ENCODE measurements at places on chromosomes 12 and 14.
A peak's percentile ranks its signal among the peaks of the same experiment; 100 is the strongest.

DNA sequence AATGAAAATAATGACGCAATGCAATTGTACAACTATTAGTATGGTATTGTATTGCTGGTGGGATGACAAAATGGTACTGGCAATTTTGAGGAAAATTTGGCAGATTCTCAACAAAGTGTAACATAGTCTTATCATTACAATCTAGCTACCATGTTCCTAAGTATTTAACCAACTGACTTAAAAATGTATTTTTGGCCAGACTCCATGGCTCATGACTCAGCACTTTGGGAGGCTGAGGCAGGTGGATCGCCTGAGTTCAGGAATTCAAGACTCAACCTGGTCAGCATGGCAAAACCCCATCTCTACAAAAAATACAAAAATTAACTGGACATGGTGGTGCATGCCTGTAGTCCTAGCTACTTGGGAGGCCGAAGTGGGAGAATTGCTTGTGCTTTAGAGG, 1409.5 kb downstream of the AACS start:
- H3K27ac ChIP-seq: no peak overlapping the region
- no peaks in the 10 kb centered on the region for H3K27me3 ChIP-seq
- H3K36me3 ChIP-seq: no peaks in the 10 kb centered on the region
- no peak for DNase-seq

GRCh38 chr14:72679141-72679535, 214.8 kb downstream of the DPF3 start:
- H3K36me3 ChIP-seq: no peaks in the 10 kb centered on the region
- no peak overlapping the region for H3K4me3 ChIP-seq
- no peaks in the 10 kb centered on the region for H3K4me1 ChIP-seq
- no peak for DNase-seq
- no peaks in the 10 kb centered on the region for H3K27me3 ChIP-seq
- no peak overlapping the region for H3K27ac ChIP-seq

- no peak overlapping the region for H3K27ac ChIP-seq
- no peaks in the 10 kb centered on the region for H3K27me3 ChIP-seq
- no peak for DNase-seq
- H3K4me3 ChIP-seq: no peak overlapping the region
- peaks cover 37% of the 10 kb centered on the region for H3K4me1 ChIP-seq
These were observed 28.1 kb downstream of the SPRING1 start for GRCh38 chr12:116709768-116710167.

GRCh38 chr12:6843118-6843902, 2.6 kb downstream of the GNB3 start:
- DNase-seq: no peak
- no peak overlapping the region for H3K4me3 ChIP-seq

DNA sequence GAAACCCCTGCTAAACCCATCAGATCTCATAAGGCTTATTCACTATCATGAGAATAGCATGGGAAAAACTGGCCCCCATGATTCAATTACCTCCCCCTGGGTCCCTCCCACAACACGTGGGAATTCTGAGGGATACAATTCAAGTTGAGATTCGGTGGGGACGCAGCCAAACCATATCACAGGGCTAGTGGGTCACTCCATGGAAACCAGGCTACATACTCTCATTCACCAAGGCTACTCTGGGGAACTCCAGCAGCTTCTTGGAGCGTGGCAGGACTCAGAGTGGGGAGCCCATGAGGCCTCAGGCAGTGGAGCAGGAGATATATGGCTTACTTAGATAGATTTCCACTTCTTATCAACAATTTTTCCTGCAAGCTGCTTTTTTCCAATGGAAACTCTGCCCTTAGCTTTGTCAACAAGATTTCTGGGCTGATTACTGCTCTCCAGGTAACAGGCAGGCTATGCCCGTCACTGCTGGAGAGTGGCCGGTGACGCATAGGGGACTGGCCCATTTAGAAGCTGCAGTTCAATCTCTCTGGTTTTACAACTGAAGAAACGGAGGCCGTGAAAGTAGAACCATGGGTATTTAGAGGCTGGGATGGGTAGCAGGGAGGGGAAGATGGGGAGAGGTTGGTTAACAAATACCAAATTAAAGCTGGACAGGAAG, 16.5 kb downstream of the VDR start:
- no peak overlapping the region for H3K27ac ChIP-seq
- H3K4me1 ChIP-seq: peaks cover 10% of the 10 kb centered on the region
- H3K4me3 ChIP-seq: no peak overlapping the region
- no peak for DNase-seq

DNA sequence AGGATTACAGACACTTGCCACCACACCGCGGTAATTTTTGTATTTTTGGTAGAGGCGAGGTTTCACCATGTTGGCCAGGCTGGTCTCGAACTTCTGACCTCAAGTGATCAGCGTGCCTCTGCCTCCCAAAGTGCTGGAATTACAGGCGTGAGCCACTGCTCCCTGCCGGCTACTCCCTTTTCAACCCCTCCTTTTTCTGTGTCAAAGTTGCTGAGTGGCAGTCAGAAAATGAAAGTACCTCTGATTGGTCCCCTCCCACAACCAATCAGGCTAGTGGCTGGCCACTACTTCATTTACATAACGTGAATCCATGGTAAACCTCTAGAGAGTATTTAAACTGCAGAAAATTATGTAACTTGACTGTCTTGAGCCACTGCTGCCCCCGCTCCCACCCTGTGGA, 5.9 kb downstream of the RESF1 start:
- H3K27me3 ChIP-seq: no peaks in the 10 kb centered on the region
- H3K36me3 ChIP-seq: peaks cover 33% of the 10 kb centered on the region
- no peak overlapping the region for H3K27ac ChIP-seq

DNA sequence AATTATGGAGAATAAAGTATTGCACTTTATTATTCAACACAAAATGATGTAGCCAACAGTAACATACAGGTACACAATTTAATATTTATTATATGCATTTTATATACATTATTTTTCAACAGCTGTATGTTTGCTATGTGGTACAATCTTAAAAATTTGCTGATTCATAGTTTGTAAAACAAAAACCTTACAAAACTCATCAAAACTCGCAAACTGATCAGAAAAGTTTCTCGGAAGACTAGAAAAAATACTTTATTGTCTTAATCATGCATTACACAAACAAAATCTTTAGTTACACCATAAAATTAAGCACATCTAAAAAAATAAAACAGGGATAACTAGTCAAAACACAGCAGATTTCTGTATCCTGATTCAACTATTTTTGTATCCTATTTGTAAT, 19.5 kb downstream of the COCH start:
- H3K27ac ChIP-seq: no peak overlapping the region
- peaks cover 13% of the 10 kb centered on the region for H3K4me1 ChIP-seq
- DNase-seq: no peak
- H3K36me3 ChIP-seq: no peaks in the 10 kb centered on the region

- H3K4me1 ChIP-seq: no peaks in the 10 kb centered on the region
- H3K36me3 ChIP-seq: peaks cover 16% of the 10 kb centered on the region
- DNase-seq: no peak
- no peak overlapping the region for H3K4me3 ChIP-seq
These were observed 17.2 kb downstream of the FAM234B start for GRCh38 chr12:13061377-13061776.

GRCh38 chr12:45577844-45578399, 151.6 kb upstream of the ARID2 start:
- no peak for DNase-seq
- H3K4me1 ChIP-seq: no peaks in the 10 kb centered on the region
- no peak overlapping the region for H3K4me3 ChIP-seq
- no peaks in the 10 kb centered on the region for H3K27me3 ChIP-seq
- H3K27ac ChIP-seq: no peak overlapping the region
- H3K36me3 ChIP-seq: no peaks in the 10 kb centered on the region

DNA sequence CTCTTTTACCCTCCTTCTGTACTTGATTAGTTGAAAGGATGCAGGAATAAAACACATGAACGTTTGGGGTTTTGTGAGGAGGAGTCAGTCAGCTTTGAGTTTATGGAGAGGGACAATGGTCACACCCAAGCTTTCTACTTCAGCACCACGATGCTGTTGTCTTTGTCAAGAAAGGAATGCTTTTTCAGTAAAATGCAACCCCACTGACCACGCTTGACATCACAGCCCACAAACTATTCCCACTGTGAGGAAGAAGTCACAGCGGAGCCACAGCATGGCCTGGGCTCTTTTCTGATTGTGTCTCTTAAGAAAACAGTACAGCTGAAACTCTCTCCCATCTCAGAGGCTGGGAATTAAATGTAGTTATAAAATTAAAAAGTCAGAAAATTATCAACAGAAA, 135.2 kb downstream of the APAF1 start:
- H3K4me3 ChIP-seq: no peak overlapping the region
- H3K27me3 ChIP-seq: no peaks in the 10 kb centered on the region
- H3K36me3 ChIP-seq: no peaks in the 10 kb centered on the region
- no peak for DNase-seq
- no peak overlapping the region for H3K27ac ChIP-seq

- no peak for DNase-seq
- no peak overlapping the region for H3K27ac ChIP-seq
- H3K4me3 ChIP-seq: no peak overlapping the region
- H3K27me3 ChIP-seq: no peaks in the 10 kb centered on the region
- no peaks in the 10 kb centered on the region for H3K36me3 ChIP-seq
These were observed 43.9 kb upstream of the TESC start for GRCh38 chr12:117143008-117143532.

- H3K27me3 ChIP-seq: no peaks in the 10 kb centered on the region
- no peak for DNase-seq
- H3K27ac ChIP-seq: no peak overlapping the region
- H3K36me3 ChIP-seq: no peaks in the 10 kb centered on the region
These were observed 39.9 kb downstream of the NINJ2 start for GRCh38 chr12:623172-623864.

- DNase-seq: no peak
- no peaks in the 10 kb centered on the region for H3K36me3 ChIP-seq
- H3K4me1 ChIP-seq: no peaks in the 10 kb centered on the region
- H3K27ac ChIP-seq: no peak overlapping the region
- H3K27me3 ChIP-seq: no peaks in the 10 kb centered on the region
- no peak overlapping the region for H3K4me3 ChIP-seq
These were observed 16.3 kb upstream of the HSP90AA1 start for GRCh38 chr14:102103062-102103695.

DNA sequence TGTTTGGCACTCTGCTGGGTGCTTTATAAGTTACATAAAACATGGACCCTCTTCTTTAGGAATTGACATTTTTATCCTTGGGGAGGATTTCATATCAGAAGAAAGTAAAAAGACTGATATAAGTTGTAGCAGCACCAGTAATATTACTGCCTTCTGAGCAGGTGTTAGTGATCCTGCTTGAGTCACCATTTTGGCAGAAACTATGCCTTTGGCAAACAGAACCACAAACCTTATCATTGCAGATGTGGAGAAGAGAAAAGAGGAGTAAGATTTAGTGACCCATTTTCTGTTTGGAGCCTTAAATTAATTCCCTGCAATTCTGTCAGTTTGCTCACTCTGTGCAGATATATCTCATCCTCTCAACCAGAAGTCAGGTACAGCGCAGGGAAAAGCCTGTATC, 23.0 kb downstream of the ZNF410 start:
- H3K27me3 ChIP-seq: no peaks in the 10 kb centered on the region
- no peak for DNase-seq

DNA sequence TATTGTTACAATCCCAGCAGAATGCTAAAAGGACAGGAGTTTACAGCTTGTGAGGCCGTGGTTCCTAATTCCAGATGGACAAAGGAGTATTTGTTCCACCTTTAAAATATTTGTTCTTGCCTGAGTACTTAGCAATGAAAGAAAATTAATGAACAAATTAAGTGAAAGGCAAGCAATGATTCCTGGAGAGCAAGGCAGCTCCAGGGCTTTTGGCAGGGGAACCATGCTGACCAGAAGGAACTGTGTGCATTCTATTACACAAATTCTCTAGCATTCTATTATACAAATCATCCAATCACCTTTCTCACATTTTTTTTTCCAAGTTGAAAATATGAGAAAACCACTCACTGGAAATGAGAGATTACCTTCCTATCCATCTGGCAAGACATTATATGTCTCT, 1.8 kb upstream of the BMAL2 start:
- peaks cover 22% of the 10 kb centered on the region for H3K4me1 ChIP-seq
- no peaks in the 10 kb centered on the region for H3K27me3 ChIP-seq
- no peaks in the 10 kb centered on the region for H3K36me3 ChIP-seq
- no peak overlapping the region for H3K4me3 ChIP-seq

GRCh38 chr12:93042283-93042682, 113.2 kb upstream of the EEA1 start:
- H3K4me3 ChIP-seq: no peak overlapping the region
- H3K36me3 ChIP-seq: no peaks in the 10 kb centered on the region
- no peak overlapping the region for H3K27ac ChIP-seq
- DNase-seq: no peak

- peak within 1 kb of the TSS; percentile 3 for H3K27ac ChIP-seq
- DNase-seq: no peak
- no peaks in the 10 kb centered on the region for H3K36me3 ChIP-seq
- H3K27me3 ChIP-seq: no peaks in the 10 kb centered on the region
- H3K4me3 ChIP-seq: peak within 1 kb of the TSS; percentile 33
These were observed at the start of gene RASAL1 for GRCh38 chr12:113135178-113136127. TSS of gene RASAL1 (minus strand) at chr12:113135761. CDS start at chr12:113135462, 299 bp downstream.

DNA sequence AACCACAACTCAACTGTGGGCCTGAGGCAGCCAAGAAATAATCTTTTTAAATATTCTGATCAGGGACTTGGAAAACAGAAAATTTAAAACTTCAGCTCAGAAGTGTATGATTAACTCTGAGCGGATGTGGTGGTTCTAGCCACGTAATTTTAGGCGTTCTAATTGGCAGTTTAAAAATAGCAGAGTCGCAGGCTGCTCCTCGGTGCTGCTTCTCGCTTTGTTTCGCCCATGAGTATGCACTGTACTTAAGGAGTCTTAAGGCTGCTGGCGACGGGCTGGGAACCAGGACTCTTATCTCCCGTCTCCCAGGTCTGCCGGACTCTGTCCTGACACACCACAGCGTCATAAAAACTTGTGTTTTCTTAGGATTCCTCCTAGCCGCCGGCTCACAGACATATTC, 113.4 kb upstream of the PELI2 start:
- H3K4me3 ChIP-seq: peak overlapping the region; percentile 28
- no peaks in the 10 kb centered on the region for H3K27me3 ChIP-seq
- no peaks in the 10 kb centered on the region for H3K36me3 ChIP-seq
- peak overlapping the region; percentile 49 for H3K27ac ChIP-seq

DNA sequence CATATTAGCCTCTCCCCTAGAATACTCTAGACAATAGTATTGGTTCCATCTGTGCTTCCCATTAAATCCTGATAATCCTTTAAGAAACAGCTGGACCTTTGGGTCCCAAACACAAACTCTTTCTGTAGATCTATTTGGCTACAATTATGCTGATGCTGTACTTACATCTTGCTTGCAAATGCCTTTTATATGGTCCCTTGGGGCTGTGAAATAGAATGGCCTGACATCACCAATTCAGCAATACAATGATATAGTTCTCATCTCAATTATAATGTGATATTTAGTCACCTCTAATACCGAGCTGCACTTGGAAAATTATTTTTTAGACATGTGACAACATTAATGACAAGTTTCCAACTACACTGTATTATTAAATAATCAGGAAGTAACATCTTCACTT, 261.5 kb downstream of the SOX5 start:
- H3K27ac ChIP-seq: no peak overlapping the region
- H3K4me1 ChIP-seq: no peaks in the 10 kb centered on the region
- DNase-seq: no peak

- no peaks in the 10 kb centered on the region for H3K27me3 ChIP-seq
- no peak overlapping the region for H3K27ac ChIP-seq
- no peak overlapping the region for H3K4me3 ChIP-seq
- H3K4me1 ChIP-seq: peaks cover 9% of the 10 kb centered on the region
These were observed 102.7 kb downstream of the PAPLN start for GRCh38 chr14:73339846-73340595.

GRCh38 chr12:29160230-29160629, 11.2 kb downstream of the FAR2 start:
- peaks cover 12% of the 10 kb centered on the region for H3K4me1 ChIP-seq
- H3K27ac ChIP-seq: no peak overlapping the region
- H3K27me3 ChIP-seq: no peaks in the 10 kb centered on the region

- no peaks in the 10 kb centered on the region for H3K27me3 ChIP-seq
- no peak overlapping the region for H3K4me3 ChIP-seq
- DNase-seq: no peak
- peaks cover 6% of the 10 kb centered on the region for H3K4me1 ChIP-seq
These were observed 55.5 kb upstream of the DAAM1 start for GRCh38 chr14:59132796-59133494.
